ENCODE measurements at places on chromosomes 6 and 20. TPM values are rescaled to one million over a fixed set of nuclear protein-coding genes. Genes with fewer than 3 reads are reported as not detected.

Gene C20orf144
- 0.44 TPM for total RNA-seq

Gene GABBR1
- total RNA-seq = 16.3 TPM

Gene EXOC2
- total RNA-seq = 40.3 TPM

Gene MYLK2
- not detected for total RNA-seq

Gene VGLL2
- not detected for total RNA-seq

Gene LINC00237
- total RNA-seq = not detected
